ENCODE measurements at places on chromosomes 13 and 19.
A peak's percentile ranks its signal among the peaks of the same experiment; 100 is the strongest.

GRCh38 chr19:45446295-45446694 is 21.5 kb upstream of the FOSB start:
- DNase-seq, result no peak

GRCh38 chr13:75256922-75257321 is 225.0 kb downstream of the TBC1D4 start:
- no peak for DNase-seq

GRCh38 chr19:7879111-7879807 is 5.1 kb upstream of the PRR36 start:
- no peak for DNase-seq

DNA sequence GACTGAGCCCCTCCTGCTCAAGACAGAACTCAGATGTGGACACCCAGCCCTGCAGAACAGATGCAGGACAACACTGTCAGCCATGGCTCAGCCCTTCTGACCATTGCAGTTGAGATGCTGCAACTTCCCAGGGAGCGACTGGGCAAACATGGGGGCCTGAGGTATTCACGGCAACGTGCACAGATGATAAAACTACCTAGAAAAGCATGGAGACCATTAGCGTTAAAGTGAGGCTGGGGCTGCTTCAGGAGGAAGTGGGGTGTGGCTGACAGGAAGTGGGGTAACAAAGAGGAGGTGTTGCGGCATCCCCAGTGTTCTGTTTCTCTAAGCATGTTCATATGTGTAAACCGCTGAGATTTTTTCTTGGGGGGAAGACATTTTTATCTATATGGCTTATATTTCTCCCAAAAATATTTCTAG is 1.3 kb upstream of the SIGLEC9 start:
- no peak for DNase-seq

GRCh38 chr13:43730642-43731041 is 56.1 kb downstream of the ENOX1 start:
- DNase-seq, result no peak

GRCh38 chr13:29805994-29806979 is 44.1 kb downstream of the UBL3 start:
- no peak for DNase-seq

DNA sequence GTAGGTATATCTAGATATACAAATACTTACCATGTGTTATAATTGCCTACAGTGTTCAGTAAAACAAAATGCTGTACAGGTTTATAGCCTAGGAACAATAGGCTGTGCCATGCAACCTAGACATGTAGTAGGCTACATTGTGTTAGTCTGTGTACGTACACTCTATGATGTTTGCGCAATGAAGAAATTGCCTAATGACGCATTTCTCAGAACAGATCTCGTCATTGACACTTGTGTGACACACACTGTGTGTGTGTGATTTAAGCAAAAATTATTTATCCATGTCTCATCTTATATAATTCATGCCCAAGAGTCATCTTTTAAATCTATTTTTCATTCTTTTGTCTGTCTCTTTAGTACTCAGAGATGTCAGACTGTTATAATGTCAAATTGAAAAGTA is 1888.8 kb upstream of the PCDH20 start:
- DNase-seq, result no peak

GRCh38 chr19:6632002-6632621 is 37.8 kb downstream of the TNFSF14 start:
- peak; percentile 69 for DNase-seq

GRCh38 chr13:77328819-77329132 is 1.9 kb upstream of the MYCBP2 start:
- no peak for DNase-seq

GRCh38 chr19:10543420-10544241 is at the start of gene ATG4D:
ATG4D (plus strand) TSS chr19:10543904; CDS start chr19:10544091, 187 bp downstream.
- DNase-seq, result peak; percentile 80

GRCh38 chr13:60612593-60612992 is 215.6 kb downstream of the TDRD3 start:
- DNase-seq, result no peak

- no peak for DNase-seq
Measured at GRCh38 chr19:43754253-43754502, 584 bp downstream of the SMG9 start.

DNA sequence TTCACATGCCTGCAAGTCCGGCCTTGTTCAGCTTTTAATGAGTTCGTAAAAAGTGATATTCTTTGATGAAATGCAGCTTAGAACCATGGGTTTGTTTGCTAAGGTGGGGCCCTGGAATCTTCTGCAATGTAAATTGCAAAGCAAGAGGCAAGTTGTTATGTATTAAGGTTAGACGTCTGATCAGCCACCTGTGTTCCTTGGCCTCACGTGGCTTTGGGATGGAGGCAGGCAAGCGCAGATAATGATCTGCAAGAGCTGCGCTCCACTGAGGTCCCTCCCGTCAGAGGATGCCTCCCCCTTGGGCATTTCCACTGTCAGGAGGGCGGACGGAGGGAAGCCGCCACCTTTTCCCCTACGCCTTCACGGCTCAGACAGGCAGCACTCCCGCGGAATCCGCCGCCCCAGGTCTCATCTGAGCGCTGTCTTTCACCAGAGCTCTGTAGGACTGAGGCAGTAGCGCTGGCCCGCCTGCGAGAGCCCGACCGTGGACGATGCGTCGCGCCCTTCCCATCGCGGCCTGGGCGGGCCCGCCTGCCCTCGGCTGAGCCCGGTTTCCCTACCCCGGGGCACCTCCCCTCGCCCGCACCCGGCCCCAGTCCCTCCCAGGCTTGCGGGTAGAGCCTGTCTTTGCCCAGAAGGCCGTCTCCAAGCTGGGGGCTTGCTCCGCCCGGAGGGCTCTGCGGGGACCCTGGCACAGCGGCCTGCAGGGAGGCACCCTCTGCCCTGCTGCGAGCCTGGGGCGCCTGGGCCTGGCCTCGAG is 110.9 kb downstream of the CRYL1 start:
- no peak for DNase-seq

DNA sequence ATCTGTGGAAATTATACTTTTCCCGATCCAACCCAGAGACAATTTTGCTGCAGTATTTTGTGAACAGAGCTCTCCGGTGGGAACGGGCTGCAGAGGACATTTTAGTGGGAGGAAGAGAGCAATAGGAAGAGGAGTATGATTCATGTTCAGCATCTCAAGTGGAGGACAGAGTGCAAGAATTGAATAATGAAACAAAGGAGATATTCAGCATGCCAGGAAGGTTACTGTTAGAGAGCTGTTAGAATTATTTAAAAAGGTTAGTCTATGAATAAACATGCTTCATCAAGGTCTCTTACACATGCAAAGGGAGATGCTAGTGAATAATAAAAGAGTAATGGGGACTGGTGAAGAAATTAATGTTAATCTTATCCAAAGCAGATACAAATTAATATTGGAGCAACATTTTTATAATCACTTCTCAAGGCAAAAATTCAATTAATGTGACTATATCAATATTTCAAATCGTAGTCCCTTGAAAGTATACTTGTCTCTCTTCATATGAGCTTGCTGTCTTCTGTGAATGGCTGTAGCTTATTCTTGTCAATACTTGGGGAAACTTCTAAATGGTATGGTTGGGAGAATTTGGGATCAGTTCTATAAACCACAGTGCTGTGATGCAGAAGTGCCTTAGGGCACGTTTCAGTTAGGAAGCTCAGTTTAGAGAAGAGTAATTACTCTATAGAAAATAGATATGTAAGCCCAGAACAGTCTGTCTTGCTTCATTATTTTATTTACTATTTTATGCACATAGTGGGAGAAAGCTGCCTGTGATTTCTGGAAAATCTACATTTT is 1165.8 kb downstream of the OLFM4 start:
- no peak for DNase-seq

DNA sequence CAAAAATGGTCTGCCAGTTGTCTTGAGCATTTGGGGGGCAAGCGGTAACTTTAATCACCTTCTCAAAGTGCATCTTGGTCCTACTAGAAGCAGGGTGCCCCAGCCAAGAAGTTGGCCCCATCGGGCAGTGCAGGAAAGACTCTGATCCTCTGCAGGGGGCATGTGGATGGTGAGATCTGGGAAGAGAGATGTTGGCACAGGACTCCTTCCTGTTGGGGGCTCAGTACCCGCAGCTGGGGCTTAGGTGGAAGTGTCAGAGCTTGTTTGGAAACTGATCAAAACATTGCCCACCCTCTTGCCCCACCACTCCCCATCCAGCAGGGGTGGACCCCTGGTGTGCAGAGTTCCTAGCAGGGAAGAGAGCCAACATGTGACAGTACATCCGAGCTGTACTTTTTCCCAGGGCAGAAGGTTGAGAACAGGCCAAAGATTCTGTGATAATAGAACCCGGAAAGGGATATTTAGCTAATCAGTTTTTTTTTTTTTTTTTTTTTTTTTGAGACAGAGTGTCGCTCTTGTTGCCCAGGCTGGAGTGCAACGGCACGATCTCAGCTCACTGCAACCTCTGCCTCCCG is 8.8 kb downstream of the RRAS start:
- no peak for DNase-seq

GRCh38 chr19:29876414-29876813 is 64.6 kb downstream of the CCNE1 start:
- no peak for DNase-seq

DNA sequence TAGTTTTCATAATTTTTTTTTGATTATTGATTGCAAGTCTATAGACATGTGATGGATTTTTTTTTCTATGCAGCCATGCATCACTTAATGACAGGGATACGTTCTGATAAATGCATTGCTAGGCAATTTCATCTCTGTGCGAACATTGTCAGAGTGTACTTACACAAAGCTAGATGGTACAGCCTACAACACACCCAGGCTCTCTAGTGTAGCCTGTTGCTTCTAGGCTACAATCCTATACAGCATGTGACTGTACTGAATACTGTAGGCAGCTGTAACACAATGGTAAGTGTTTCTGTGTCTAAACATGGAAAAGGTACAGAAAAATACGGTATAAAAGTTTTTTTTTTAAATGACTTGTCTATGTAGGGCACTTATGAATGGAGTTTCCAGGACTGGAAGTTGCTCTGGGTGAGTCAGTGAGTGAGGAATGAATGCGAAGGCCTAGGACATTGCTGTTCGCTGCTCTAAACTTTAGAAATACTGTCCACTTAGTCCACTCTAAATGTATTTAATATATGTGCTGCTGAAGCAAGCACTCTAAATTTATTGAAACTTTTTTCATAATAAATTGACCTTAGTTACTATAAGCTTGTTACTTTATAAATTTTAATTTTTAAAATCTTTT is 20.3 kb downstream of the SPATA13 start:
- DNase-seq, result no peak

DNA sequence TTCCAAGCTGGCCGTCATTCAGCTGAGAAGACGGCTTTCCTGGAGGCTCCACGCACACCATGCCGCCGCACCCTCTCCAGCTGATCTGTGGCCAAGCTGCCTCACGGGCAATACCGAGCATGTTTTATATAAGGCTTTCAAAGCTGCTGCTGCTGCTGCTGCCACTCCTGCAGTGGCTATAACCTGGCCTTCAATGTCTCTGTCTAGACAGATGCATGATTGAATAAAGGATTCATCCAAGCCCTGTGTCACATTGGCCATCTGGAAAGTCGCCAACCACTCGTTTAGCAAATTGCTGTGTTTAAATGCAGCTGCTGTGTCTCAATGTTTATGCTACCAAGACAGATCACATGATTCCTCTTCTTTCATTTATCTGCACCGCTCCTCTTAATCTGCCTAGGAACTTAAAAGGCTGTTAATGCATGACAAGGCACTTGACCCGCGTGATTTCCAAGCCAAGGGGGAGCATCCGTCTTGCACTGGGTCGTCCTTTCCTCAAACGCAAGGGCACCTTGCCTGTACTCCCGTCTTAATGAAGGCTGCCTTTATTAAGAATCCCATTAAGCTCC is 114.3 kb downstream of the TEX26 start:
- DNase-seq, result no peak

- DNase-seq, result no peak
Measured at GRCh38 chr13:26280822-26281221, 26.9 kb downstream of the CDK8 start.

GRCh38 chr19:53388168-53388567 is 6.8 kb upstream of the ZNF765 start:
- DNase-seq, result no peak

DNA sequence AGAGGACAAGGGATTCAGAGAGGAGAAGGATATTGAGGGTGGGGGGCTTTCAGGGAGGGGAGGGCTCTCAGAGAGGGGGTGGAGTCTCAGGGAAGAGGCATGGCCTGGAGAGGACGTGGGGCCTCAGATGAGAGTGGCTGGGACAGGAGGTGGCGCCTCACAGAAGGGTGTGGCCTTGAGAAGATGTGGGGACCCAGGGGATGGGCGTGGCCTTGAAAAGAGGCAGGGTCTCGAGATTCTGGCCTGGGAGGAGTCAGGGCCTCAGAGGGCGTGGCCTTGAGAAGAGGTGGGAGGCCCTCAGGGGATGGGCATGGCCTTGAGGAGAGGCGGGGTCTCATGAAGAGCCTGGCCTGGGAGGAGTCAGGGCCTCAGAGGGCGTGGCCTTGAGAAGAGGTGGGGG is 23.7 kb upstream of the TNFSF14 start:
- no peak for DNase-seq

DNA sequence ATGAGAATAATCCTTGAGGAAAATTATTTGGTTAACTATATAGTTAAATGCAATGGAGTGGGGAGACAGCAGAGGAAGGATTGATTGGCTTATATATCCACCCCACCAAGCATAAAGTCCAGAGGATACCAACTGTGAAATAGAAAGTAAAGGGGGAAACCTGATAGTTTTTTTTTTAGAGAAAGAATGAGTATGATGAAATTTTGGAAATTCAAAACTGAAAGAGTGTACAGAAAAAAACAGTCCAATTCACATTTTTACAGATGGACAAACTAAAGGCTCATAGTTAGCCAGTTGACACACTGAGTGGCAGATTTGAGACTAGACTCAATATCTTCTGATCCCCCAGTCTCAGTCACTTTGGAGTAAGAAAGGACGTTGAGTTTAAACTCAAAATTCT is 51.1 kb downstream of the FNDC3A start:
- DNase-seq, result no peak

DNA sequence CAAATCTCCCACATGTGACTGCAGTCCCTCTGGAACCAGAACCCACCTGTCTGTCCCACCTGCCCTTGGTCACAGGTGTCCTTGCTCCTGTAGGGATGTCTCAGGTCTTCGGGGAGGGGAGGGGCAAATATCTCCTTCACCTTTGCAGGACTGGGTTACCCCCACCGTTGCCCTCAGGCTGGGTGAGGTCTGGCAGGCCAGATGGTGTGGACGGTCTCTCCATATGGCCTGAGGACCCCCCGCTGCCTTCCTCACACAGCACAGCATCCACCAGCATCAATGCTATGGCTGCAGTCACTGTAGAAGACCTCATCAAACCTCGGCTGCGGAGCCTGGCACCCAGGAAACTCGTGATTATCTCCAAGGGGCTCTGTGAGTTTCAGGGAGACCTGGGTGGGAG is 10.0 kb downstream of the SLC5A5 start:
- DNase-seq, result no peak

- DNase-seq, result peak; percentile 31
Measured at GRCh38 chr13:40096357-40096901, 441.0 kb downstream of the COG6 start.

- no peak for DNase-seq
Measured at GRCh38 chr13:66265371-66265770, 964.8 kb downstream of the PCDH9 start.

GRCh38 chr19:41657157-41657556 is 30.3 kb upstream of the CEACAM4 start:
- no peak for DNase-seq

DNA sequence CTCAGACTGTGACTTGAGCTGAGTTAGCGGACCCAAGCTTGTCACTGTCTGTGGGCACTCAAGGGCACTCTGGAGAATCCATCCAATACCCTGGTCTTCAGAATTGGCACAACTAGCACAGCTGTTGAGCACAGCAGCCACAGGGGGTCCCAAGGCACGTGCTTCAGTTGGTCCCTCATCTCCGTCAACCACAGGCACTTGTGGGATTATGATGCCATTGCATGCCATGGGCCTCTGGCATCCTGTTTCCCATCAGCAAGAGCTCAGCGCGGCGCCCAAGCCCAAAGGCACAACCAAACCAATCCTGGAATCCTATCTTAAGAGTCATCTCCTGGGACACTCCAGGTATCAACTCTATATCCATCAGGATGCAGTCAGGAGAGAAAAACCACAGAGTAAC is 3.7 kb upstream of the B3GNT8 start:
- no peak for DNase-seq
